ENCODE measurements at places on chromosomes 1 and 21.
A peak's percentile ranks its signal among the peaks of the same experiment; 100 is the strongest.

GRCh38 chr1:39761557-39762260 is 9.4 kb downstream of the OXCT2 start:
- DNase-seq = no peak

GRCh38 chr1:39787468-39787867 is 1.2 kb downstream of the BMP8B start:
- DNase-seq = no peak

DNA sequence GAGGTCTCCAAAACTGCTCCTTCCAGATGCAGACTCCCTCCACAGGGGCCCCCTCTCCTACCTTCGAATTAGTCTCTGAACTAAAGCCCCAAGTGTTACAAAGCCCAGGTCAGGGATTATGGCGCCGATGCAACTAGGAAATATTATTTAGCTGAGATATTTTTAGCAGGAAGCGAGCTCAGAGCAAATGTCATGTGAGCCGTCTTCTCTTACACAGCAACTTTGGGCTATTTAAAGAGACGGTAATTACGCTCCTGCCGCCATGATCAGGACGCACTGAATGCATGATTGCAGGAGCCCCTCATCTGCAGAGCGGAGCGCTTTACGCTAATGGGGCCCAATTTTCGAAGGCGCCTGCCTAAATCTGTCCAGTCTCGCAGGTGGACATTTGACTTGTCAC is 55.3 kb upstream of the TARDBP start:
- no peak for DNase-seq

- no peak for DNase-seq
These were observed 1.3 kb downstream of the PRDM2 start for GRCh38 chr1:13701271-13701640.

DNA sequence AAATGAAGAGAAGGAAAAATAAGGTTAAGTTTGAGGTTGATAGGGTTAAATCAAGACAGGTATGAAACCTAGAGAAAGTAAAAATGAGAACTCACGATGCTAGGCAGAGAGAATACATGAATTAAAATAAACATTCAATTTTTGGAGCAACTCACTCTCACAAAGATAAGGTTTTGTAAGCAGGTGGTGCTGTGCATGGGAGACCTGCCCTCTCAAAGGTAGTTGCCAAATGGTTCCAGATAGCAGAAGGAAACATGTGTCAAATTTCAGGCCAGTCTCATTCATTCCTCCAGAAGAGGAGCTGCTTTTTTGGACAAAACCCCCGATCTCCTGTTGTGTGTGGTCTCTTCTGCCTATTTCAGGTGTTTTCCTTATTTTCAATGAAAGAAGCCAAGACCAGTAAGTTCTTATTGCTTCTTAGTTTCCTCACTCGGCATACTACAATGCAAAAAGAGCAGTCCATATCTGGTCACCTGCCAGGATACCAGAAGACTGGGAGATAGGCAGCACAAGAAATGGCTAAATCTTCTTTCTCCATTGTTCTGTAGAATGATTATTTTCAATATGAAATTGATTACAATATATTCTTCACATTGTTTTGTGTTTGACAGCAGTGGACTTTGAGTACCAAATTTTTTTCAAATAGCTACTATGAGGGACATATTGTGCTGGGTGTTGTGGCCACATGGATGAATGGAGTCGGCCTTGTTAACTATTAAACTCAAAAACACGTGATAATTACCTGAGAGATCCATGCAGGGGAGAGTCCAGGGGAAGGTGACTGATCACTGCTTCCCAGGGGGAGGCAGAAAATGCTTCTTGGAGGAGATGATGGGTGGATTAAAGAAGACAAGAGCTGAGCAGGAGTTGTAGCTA is 3.6 kb downstream of the CR1L start:
- no peak for DNase-seq

GRCh38 chr1:201709564-201710295 is 119.2 kb upstream of the IPO9 start:
- DNase-seq = peak; percentile 87

GRCh38 chr1:200985481-200985880 is 38.0 kb downstream of the KIF21B start:
- DNase-seq = no peak

DNA sequence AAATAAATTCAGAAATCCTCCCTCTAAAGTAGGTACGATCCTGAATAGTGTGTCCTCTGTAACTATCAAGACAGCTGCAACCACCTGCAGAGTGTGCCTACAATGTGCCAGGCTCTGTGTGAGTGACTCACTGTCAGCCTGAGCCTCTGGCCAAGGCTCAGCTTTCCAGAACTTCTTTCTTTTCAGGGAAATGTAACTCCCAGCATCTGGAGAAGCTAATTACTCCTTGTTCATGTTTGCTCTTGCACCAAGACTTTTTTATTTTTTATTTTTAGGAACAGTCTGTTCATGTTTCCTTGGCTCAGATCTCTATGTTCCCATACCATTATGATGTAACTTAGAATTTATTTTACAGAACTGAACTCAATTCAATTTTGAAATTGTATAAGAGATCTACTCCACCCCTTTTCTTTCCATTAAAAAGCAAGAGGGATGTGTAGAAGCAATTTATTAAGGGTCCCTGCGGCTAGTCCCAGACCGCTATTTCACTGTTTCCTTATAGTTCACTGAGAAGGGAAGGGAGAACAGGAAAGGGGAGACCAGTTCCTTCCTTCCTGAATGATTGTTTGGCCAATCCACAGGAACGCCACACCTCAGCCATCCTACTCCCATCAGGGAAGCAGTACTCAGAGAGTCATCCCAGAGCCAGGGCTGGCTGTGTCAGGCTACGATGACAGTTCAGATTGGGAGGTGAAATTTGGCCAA is 112.4 kb upstream of the ZNF648 start:
- DNase-seq = no peak

- DNase-seq = no peak
These were observed 22.3 kb downstream of the KIF17 start for GRCh38 chr1:20695515-20695914.

GRCh38 chr1:152227310-152227928 is 3.4 kb upstream of the HRNR start:
- no peak for DNase-seq

- no peak for DNase-seq
These were observed 19.1 kb downstream of the ABCA4 start for GRCh38 chr1:94101613-94102525.

- no peak for DNase-seq
These were observed 157.3 kb downstream of the SLC30A10 start for GRCh38 chr1:219771080-219771479.

All from WTC11 (cell line).